Tracheal epithelial cell (primary cell): ENCODE measurements at places on chromosomes 13 and 19. TPM values are rescaled to one million over a fixed set of nuclear protein-coding genes. Genes with fewer than 3 reads are reported as not detected.

The SPTBN4 gene
- total RNA-seq: 0.24 and 0.43 TPM in 2 replicates

The LILRA6 gene
- not detected in 2 replicates for total RNA-seq

The SOX1 gene
- total RNA-seq: not detected in 2 replicates

The CEACAM3 gene
- not detected in 2 replicates for total RNA-seq
